ENCODE measurements at places on chromosomes 5 and 9.

DNA sequence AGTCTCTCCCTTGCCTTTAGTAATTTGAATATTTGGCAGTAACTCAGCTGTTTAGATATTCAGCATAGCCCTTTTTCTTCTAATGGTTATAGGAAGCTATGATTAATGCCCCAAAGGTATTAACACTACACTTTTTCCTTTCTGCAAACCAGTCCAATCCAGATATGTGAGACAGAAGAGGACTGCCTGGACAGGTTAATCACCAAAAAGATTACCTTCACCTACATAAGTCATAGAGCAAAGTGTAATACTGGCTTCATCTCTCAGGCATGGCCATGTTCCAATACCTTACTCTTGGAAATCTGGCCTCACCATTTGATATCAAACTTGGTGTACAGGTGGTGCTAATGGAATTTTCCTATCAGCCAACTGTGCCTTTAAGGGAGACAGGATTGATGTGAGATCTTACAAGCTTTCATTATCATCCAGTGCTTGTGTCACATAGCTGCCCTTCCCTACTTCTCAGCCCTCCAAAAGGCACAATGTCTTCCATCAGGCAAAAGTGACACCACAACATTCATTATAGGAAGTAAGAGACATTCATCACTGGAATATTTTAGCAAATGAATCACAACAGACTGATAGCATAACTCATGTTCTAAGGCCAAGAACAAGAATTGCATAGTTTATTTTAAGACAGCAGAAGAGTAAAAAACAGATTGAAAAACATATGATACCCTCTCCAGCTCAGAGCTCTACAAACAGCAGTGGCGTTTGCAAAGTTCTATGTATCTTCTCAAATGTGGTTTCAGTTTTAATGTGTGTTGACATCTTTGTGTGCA, 91.2 kb upstream of the PAM start:
- peak; percentile 57 for DNase-seq

- DNase-seq: no peak
Measured at GRCh38 chr9:78191931-78192330, 43.9 kb upstream of the CEP78 start.

GRCh38 chr9:98879094-98879962, 64.4 kb upstream of the COL15A1 start:
- no peak for DNase-seq

GRCh38 chr9:117612317-117612716, 91.9 kb upstream of the TLR4 start:
- DNase-seq: no peak

DNA sequence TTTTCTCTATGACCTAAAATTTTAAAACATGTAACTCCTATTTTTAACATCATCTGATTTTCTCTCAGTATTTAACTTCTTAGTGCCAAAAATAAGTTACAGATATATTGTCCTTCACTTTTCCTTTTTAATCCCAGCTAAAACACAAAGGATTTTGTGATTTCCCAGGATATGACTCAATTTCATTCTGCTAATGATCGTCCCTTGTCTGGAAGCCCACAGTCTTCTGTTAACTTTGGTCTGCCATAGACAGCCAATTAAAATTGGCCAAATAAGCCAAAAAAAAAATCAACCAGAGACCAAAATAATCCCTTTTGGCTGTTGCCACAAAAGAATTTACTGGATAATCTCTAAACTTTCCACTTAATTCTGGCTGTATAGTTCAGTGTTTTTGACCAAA, 124.5 kb upstream of the FST start:
- DNase-seq: peak; percentile 54

DNA sequence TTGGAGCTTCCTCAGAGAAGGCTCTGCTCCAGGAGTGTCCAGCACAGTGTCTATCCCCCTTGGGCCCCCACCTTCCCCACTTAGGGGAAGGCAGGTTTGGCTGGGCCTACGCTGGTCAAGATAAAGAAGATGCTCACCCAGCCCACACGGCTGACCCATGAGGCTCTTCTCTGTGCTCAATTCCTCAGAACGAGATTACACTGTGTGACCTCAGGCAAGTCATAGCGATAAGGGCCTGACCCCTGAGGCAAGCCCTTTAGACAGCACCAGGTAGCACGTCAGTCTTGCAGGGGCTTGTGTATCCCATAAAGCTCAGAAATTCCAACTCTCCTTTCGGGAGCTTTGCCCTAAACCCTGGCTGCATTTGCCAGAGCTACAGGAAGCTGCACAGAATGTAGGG, 32.6 kb downstream of the CORO2A start:
- no peak for DNase-seq

Measured in fibroblast of skin of right biceps (primary cell).